ENCODE measurements at places on chromosomes 1 and 21.
A peak's percentile ranks its signal among the peaks of the same experiment; 100 is the strongest.

- DNase-seq: no peak
These were observed 390.5 kb downstream of the DISC1 start for GRCh38 chr1:232017057-232017456.

GRCh38 chr21:43824333-43825241, 35.2 kb downstream of the RRP1 start:
- no peak for DNase-seq

- no peak for DNase-seq
These were observed 27.9 kb upstream of the NRIP1 start for GRCh38 chr21:15092745-15093144.

GRCh38 chr1:11059968-11060830, at the start of gene SRM:
SRM (minus strand) TSS chr1:11060018; CDS start chr1:11059943, 75 bp downstream.
- DNase-seq: peak; percentile 100

GRCh38 chr1:21685946-21686678, 17.0 kb upstream of the RAP1GAP start:
- DNase-seq: no peak

GRCh38 chr1:57719274-57719673, 295.4 kb upstream of the DAB1 start:
- no peak for DNase-seq

DNA sequence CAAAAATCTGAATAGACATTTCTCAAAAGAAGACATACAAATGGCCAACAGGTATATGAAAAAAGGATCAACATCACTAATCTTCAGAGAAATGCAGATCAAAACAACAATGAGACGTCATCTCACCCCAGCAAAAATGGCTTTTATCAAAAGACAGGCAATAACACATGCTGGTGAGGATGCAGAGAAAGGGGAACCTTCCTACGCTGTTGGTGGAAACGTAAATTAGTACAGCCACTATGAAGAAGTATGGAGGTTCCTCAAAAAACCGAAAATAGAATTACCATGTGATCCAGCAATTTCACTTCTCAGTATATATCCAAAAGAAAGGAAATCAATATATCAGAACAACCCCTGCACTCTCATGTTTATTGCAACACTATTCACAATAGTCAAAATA, 65.1 kb upstream of the ATP1B1 start:
- DNase-seq: no peak

DNA sequence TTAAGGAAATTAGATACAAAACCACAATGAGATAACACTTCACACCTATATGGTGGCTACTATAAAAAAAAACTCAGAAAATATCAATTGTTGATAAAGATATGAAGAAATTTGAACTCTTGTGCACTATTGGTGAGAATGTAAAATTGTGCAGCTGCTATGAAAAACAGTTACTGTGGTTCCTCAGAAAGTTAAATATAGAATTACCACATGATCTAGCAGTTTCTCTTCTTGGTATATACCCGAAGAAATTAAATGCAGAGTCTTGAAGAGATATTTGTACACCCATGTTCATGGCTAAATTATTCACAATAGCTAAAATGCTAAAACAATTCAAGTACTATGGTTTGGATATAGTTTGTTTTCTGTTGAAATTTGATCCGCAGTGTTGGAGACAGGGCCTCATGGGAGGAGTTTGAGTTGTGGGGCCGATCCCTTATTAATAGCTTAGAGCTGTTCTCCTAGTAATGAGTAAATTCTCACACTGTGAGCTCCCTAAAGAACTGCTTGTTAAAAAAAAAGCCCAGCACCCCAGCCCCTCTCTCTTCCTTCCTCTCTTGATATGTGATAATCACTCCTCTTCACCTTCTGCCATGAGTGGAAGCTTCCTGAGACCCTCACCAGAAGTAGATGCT, 1412.1 kb downstream of the PLA2G4A start:
- DNase-seq: no peak

DNA sequence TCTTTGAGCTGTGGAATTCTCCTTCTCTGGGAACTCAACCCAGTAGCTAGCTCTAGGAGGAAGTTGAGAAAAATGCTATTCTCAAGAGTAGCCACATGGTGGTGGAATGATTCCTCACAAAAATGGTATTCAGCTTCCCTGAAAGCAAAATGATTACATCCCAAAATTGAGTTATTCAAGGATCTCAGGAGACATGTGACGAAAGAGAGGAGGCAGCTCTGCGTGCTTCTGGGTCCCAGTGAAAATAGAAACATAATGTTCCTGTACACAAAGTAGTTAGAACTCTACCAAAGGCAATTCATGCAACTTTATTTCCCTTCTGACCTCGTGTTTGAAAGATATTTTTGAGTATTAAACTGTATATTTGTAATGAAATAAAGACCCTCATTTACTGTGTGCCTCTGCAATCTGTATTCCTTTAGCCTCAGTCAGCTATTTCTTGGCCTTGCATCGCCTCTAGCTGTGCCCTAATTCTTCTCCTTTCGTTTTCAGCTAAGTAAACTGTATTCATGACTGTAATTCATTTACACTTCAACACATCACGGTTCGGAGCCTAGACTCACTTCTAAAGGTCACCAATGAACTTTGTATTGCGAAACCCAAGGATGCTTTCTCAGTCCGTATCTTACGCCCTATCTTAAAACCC, 167.3 kb downstream of the FASLG start:
- no peak for DNase-seq

GRCh38 chr21:25334046-25334730, 273.1 kb downstream of the MRPL39 start:
- DNase-seq: no peak

DNA sequence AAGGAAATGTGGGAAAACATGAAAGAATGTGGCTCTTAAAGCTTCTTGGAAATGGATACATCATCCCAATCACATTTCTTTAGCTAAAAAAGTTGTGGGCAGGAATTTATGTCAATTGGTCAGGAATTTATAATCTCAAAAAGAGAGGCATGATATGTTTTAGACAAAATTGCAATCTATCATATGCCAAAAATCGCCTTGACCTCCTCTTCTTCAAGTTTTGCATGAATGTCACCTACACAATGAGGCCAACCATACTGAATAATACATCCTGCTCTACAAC, 42.4 kb downstream of the ATP6V1G3 start:
- no peak for DNase-seq

DNA sequence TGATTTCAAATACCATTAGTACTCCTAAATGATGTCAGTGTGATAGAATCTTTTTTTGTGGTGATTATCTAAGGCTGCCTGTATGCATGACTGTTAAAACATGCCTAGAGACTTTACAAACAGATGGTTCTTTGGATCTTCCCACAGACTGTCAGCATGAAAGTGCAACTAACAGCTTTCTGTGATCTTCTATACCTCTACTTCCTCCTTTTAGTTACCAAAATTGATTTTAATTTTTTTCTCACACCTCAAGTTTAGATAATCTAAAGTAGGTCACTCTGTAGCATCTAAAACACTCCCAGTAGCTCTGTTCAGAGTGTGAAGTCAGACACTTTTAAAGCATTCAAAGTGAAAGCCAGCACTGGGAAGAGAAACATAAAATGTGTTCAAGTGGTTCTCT, 534.5 kb downstream of the PTPRC start:
- peak; percentile 46 for DNase-seq

DNA sequence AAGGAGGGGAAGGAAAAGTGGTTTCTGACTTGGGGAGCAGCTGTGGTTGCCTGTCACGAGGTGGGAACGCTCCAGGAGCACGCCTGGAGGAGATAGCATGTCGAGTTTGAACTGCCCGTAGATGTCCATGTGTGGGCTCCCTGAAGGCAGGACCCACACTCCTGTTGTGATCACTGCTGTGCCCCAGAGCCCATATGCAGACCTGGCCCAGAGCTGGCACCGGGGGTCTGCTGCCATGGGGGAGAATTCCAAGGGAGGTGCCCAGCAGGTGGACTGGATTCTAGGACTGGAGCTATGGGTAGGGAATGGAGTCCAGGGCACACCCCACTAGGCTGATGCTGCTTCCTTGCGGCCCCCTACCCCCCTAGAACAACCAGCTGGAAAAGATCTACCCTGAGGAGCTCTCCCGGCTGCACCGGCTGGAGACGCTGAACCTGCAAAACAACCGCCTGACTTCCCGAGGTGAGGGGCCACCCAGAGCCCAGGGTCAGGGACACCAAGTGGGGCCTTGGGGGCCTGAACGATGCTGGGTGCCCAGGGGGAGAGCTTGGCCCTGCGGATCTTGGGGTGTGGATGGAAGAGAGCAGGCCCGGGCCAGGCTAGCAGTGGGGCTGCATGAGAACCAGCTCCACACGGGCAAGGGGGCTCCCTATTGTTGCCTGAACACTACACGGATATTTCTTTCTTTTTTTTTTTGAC, 9.3 kb downstream of the PODN start:
- DNase-seq: no peak

DNA sequence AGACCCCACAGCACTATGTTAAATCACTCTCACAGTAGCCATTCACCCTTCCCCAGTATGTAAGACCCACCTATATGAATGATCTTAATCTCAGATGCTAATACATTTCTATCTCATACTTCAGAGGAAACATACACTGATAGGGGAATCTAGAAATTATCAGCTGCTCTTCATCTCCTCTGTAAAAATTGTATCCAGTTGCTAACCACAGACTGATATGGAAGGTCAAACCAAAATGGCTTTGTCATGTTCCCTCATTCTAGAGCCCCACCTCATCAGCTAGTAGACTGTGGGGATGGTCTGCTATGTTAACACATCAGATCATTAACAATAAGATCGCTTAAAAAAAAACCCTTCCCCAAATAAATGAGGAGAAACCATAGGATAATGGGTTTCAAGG, 71.7 kb downstream of the UBR4 start:
- DNase-seq: no peak

DNA sequence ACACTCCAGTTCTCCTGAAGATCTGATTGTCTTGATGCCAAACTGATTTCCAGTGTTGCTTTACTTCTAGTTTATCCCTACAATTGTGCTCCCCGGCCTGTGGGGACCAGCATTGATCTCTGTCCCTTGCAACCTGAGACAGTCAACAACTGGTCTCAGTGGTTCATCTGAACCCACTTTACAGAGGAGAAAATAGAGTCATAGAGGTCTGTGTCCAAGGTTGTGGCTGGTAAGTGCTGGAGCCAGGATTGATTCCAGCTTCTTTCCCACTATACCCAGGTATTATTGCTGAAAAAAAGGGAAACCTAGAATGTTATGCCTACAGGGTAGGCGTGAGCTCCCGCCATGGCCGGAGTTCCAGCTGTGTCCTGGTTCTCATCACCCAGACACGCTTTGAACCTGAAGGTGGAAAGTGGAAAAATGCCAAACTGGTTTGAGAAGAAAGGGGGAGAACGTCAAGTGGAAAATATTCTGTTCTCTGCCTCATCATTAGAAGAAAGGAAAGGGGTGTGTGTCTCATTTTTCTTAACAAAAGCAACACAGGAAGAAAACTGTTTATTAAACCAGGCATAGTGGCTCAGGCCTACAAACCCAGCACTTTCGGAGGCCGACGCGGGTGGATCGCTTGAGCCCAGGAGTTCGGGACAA, 60.7 kb upstream of the ITPKB start:
- no peak for DNase-seq

DNA sequence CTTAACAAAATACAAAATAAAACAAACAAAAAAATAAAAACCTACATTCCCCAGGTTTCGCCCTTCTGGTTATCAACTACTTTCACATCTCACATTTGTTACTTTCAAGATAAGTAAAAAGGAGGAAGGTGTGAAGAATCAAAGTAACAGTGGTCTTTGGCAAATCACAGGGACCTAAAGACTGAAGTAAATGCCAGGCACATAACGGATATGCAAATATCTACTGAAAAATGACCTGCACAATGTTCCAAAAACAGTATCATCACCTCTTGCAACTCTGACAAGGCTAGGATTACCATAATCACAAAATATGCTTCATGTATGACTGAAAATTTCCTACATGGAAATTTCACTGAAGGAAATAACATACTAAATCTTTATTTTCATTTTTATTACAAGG, 29.3 kb downstream of the COP1 start:
- DNase-seq: peak; percentile 19

- no peak for DNase-seq
These were observed 1.1 kb upstream of the COL6A2 start for GRCh38 chr21:46096596-46097335.

- no peak for DNase-seq
These were observed 58.9 kb downstream of the ST3GAL3 start for GRCh38 chr1:43766086-43766784.

DNA sequence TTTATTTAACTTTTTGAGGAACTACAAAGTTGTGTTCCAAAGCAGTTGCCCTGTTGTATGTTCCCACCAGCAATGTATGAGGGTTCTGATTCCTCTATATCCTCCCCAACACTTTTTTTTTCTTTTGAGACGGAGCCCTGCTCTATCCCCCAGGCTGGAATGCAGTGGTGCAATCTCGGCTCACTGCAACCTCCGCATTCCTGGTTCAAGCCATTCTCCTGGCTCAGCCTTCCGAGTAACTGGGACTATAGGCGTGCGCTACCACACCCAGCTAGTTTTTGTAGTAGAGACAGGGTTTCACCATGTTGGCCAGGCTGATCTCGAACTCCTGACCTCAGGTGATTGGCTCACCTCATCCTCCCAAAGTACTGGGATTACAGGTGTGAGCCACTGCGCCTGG, 60.4 kb upstream of the ENAH start:
- no peak for DNase-seq

- no peak for DNase-seq
These were observed 46.0 kb downstream of the TRAPPC10 start for GRCh38 chr21:44057960-44058651.

GRCh38 chr1:6653436-6654290, 29.0 kb downstream of the THAP3 start:
- no peak for DNase-seq

- DNase-seq: no peak
These were observed 22.7 kb downstream of the MAP7D1 start for GRCh38 chr1:36178471-36179219.

- DNase-seq: peak; percentile 21
These were observed 1.4 kb upstream of the FNDC5 start for GRCh38 chr1:32872192-32872460.

DNA sequence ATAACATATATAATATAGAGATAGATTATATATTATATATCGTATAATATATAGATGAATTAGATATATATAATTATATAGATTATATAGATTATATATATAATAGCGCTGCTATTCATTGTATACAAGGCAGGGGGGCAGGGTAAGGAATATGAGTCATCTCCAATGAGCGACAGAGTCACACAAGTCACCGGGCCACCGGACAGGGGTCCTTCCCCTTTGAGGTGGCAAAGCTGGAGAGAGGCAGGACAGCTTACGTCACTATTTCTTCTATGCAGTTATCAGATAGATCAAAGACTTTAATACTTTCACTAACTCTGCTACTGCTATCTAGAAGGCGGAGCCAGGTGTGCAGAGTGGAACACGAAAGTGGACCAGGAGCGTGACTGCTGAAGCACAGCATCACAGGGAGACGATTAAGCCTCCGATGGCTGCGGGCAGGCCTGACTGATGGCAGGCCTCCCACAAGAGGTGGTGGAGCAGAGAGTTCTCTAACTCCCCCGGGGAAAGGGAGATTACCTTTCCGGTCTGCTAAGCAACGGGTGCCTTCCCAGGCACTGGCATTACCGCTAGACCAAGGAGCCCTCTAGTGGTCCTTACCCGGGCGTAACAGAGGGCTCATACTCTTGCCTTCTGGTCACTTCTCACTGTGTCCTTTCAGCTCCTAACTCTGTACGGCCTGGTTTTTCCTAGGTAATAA, 2154.7 kb downstream of the MRPL39 start:
- DNase-seq: no peak

- DNase-seq: no peak
These were observed 30.1 kb downstream of the OLFML3 start for GRCh38 chr1:114009393-114009792.

- no peak for DNase-seq
These were observed 625 bp upstream of the DARS2 start for GRCh38 chr1:173823781-173824314.
